ENCODE measurements at places on chromosomes 11 and 22.

DNA sequence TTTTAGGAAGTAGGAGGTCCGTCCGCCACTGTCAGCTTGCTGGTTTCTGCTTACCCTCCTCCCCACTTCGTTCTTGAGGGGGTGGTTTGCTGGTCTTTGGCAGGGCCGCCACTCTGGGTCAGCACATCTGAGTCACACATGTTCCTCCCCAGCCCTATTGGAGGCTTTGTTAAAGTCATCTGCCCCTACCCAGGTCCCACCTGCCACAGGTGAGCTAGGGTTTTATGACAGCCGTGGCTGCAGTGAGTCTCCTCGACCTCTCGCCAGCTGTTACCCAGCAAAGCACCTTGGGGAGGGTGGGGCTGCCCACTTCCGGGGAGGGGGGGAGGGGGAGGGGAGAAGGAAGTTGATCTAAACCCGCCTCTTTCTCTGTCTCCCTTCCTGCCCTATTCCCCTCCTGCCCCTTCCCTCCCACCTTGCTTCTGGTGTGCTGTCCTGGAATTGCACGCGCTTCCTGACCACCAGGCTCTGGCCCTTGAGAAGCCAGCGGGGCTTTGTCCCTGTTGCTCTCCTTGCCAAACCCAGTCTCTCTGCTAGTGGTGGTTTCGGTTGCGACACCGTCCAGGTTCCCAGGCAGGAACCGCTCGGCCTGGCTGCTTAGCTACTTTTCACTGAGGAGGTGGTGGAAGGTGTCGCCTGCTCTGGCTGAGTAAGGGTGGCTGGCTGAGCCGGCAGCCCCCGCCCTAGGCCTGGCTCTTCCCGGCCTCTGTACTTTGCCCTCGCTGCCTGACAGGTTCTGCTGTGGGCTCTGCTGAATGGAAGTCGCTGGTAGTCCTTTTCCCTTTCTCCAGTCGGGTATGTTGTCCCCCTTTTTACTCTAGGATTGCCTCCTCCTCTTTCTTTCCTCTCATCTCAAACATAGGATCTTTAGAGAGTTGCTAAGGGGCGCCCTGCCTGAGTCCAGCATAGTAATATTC, 28.5 kb downstream of the RCOR2 start:
- DNase-seq: no peak

DNA sequence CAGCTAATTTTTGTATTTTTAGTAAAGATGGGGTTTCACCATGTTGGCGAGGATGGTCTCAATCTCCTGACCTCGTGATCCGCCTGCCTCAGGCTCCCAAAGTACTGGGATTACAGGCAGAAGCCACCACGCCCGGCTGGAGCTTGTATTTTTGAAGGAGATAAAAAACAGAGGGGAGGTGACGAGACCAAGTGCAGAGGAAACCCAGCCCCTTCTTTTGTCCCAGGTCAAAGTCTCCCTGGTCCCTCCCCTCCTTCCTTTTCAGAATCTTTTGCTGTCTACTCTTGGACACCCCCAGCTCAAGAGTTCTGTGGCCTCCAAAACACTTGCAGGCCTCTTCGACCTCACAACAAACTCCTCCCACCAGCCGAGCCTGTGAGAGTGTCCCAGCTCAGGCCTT, 12.2 kb upstream of the TMEM184B start:
- DNase-seq: no peak

DNA sequence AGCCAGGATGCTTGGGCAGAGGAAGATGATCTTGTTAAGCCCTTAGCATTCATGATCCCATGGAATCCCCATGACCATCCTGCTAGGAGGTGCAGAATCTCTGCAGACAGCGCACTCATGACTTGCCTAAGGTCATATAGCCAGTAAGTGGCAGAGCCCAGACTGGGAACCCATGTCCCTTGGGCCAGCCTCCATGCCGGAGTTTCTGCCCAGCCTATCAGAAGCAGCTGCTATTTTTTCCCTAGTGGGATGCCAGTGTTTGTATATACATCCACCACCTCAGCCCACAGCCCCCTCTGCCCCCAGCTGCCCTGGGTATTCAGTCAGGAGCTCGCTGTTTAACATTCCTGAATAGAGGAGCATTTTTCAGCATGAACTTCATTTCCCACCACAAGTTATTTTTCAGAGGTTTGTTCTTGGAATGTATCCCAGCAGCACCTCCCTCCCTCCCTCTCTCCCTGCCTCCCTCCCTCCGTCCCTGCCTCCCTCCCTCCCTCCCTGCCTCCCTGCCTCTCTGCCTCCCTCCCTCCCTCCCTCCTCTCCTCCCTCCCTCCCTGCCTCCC, 34.4 kb upstream of the SUSD2 start:
- no peak for DNase-seq

GRCh38 chr11:122046438-122046837, 69.6 kb downstream of the BLID start:
- no peak for DNase-seq

DNA sequence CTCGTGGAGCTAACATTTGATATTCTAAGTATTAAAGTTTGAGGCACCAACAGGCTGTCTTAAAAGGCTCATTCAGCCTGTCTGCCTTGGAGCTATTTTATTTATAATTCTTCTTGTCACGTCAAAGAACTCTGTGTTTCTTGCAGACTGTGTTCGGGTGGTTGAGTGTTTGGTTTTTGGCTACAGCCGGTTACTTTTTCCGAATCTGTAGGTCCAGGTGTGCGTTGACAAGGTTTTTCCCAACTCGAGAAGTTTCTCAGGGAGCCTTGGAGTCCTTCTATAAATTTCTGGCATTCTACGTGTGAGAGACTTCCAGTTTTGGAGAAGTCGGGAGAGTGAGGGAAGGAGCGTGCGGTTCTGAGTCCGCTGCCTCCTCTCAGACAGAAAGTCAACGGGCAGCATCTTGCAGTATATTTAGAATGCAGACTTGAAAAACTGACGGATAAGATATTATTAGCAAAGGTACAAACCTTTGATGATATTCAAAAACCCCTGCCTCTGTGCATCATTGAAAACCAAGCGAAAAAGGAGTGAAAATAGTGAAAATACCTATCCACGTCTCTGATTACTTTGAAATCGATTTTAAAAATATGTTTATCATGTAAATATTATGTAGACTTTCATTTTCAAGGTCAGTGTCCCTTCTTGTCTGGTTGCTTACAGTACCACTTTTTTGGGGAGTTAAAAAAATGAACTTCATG, 85.2 kb upstream of the PPARA start:
- DNase-seq: no peak

DNA sequence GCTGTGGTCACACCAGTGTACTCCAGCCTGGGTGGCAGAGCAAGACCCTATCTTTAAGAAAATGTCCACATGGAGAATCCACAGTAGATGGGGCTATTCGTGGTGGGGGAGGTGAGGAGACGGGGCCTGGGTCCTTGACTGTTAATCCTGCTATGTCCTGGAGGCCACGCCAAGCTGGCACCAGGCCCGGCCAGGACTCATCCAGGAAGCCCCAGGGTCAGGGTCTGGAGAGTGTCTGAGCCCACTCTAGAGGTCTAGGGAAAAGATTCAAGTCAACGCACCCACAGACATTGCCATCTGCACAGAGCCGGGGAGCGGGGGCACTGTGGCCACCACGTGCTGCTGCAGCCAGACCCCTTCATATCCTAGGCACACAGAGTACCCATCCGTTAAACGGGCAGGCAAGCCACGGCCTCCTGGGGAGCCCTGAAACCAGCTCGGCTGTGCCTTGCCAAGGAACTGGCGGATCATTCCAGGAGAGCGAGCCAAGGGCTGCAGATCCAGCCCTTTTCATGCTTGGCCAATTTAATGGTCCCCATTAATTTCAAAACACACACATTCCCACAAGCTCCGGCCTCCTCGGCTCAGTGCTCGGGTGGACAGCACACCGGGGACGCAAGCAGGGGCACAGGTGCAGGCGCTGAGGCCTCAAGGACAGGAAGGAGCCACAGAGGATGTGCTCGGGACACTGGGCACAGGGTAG, 24.7 kb downstream of the MACROD1 start:
- DNase-seq: no peak

GRCh38 chr22:39789788-39790187, 103.8 kb downstream of the ENTHD1 start:
- no peak for DNase-seq

GRCh38 chr22:19807161-19807913, 46.8 kb downstream of the TBX1 start:
- no peak for DNase-seq

Data from AG09309 (cell line).